ENCODE measurements at places on chromosomes 6 and 20.

DNA sequence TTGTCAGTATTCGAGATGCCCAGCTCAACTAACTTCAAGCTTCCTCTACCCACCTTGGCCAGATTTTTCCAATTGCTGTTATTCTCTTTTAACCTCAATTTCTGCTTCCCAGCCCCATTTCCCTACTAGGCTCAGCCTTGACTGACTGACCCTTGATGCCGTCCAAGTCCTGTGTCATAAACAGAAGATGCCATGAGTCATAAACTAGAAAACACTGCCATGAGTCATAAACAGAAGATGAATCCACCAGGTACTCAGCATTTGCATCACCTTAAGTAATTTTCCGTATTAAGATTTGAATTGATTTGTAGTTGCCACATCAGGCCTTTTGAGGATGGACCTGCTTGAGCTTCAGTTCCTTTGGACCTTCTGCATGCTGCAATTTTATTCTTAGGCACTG lies 123.8 kb downstream of the FAM83B start:
- no peak for DNase-seq

DNA sequence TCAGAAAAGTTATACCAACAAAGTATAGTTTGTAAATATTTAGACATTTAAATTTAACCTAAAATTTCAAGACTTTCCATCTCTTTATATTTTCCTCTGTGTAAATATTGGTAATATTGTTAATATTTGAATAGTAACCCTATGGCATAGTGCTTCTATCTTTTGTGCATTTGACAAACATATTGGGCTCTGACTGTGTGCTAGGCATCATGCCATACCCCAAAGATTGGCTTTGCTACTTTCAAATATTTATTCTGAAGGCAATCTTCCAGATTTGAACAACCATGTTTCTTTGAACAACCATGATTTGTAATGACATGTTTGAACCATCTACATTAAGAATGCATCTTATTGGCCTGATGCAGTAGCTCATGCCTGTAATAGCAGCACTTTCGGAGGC lies 15.5 kb upstream of the PRDM1 start:
- no peak for DNase-seq

DNA sequence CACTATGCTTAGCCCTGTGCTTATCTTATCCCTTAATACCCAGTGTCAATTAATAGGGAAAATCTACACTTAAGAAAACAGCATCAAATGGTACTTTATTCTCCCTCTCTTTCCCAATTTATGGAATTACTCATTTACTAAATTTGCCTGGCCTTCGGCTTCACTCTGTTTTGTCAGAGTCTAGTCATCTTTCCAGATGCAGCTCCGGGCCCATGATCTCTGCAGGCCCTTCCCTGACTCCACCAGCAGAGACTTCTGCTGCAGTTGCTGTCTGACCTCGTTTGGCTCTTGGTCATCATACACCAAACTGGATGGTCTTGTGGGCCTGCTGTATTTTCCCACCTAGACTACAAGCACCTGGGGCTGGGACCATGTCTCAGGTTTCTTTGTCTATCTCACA lies 27.4 kb downstream of the MRS2 start:
- DNase-seq: peak; percentile 22

DNA sequence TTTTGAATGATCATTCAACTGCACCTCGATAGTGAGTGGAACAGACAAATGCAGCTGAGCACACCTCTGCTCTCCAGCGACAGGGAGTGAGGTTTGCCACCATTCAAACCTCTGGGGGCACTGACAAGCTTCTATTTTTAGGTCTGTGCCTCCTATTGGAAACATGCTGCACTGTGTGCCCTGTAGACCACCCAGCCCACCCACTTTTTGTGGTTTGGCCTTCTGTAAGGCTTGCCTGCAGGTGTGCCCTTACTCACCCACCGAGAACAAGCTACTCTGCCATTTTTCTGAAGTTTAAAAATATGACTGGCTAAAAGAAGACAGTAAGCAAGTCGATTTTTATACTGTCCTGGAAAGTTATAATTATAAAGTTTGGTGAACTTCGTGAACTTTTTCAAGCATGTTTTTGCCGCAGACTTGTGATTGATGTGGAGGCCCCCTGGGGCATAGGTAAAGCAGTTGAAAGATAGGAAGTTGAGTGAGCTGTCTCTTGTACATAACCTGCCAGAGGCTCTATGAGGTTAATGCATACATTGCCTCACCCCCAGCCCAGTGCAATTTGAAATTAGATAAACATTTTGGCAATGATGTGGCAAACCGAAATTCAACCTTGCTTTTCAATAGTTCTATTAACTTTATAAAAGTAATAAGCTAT lies 53.8 kb downstream of the ADGRG6 start:
- no peak for DNase-seq

DNA sequence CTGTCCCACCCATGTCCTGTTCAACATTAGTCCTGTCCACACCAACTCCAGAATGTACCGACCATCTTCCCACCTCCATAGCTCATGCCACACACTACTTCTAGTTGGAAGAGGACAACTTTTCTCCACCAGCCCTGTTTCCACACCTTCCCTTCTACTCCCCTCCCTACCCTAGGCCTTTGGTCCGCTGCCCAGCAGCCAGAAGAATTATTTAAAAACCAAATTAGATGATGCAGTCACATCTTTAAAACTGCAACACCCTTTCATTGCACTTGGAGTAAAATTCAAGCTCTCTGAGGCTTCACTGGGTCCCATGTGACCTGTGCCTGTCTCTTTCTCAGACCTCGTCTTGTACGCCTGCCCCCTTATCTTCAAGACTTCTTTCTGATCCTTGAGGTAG lies 53.8 kb downstream of the BANF2 start:
- DNase-seq: no peak
